ENCODE measurements at places on chromosomes 1 and 21. TPM values are rescaled to one million over a fixed set of nuclear protein-coding genes. Genes with fewer than 3 reads are reported as not detected.
A peak's percentile ranks its signal among the peaks of the same experiment; 100 is the strongest.

DNA sequence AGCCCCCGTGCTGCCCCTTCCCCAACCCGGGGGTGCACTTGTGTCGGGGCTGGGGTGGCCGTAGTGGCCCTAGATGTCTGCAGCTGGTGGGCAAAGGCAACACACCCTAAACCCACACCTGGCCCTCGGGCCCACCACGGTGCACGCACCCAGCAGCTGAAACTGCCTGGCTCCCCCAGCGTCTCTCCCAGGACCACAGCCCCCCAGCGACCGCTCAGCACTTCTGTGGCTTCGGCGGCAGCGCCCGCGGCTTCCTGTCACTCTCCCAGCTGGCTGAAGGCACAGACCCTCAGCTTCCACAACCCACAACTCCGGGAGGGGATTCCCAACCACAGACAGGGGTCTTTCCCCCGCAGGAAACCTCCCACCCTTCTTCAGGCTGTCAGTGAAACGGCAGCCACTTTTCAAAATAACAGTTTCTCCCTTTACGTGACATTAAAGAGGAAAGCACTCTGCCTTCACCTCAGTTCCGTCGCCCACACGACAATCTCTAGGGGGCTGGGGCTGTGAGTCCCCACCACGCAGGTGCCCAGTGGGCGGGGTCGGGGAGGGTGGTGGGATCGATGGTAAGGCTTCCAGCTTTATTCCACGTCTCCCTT is 40.7 kb upstream of the COL6A2 start:
- DNase-seq, result no peak

DNA sequence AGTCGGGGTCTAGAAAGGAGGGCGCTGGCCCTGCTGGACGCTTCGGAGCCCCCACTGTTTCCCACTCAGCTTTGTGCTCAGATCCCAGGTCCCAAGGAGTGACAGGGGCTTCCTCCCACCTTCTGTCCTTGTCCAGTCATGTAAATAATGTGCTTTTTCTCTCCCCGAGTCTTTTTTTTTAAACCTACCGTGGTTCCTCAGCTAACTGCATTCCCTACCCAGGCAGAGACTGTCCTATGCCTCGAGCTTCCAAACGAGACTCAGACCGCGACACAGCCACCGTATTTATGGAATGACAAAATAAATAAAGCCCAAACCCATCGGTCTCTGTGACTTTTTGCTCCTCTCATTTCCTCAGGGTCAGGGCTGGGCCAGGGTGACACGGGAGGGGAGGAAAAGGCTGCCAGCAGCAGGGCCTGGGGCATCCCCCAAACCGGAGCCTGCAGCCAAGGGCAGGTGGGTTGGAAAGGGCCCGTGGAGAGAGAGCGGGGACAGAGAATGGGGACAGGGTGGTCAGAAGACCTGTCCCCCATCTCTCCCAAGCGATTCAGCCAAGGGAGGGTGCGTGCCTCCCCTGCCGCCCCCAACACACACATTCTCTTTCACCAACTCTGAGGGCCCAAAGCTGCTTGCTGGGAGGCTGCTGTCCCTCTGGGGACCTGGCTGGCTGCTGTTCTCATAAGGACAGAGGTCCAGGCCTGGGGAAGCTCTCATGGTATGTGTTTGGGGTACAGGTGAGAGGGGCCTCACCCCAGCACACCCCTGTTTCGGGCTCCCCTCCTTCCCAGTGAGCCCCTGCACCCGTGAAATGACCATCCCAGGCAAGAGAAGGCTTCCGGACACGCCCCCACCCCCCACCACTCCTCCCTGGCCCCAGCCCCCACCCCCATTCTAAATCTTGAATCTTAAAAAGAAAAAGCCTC is 55.4 kb downstream of the KCNAB2 start:
- no peak for DNase-seq

DNA sequence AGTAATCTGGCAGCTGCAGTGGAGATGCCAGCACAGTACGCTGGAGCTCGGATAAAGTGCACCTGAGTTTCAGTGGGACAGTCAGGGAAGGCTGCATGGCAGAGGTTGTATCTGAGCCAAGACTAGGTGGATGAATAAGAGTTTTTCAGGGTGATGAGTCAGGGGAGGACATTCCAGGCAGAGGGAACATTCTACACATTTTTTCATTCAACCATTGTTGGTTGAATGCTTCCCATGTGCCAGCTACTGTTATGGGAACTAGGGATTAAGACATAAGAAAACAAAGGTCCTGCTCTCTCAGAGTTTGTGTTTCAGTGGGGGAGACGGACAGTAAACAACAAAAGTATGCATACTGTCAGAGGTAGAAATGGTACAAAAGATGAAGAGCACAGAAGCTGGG is 5.2 kb downstream of the LEPR start:
- no peak for DNase-seq

HPDL gene
- total RNA-seq, result 4.3 TPM

DNA sequence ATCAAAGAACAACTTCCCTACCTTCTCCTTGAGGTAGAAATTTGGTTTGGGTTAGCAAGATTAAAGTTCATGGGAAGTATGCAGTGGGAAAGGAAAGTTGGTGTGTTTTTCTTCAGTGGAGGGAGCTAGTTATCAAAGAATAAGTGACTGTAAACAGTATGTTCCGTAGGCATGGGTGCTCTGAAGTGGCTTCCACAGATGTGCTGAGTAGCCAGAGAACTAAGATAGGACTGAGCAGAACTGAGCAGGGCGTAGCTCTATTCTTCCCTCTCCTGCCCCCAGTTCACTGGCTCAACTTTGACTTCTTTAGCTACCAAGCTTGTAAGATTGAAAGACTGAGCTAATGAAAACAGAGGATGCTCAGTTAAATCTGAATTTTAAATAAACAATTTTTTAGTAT is 3.4 kb downstream of the ADCY10 start:
- no peak for DNase-seq

GRCh38 chr1:26692793-26693490 is 2.9 kb upstream of the ARID1A start:
- peak; percentile 72 for DNase-seq

GRCh38 chr1:100292711-100293110 is 26.7 kb downstream of the RTCA start:
- DNase-seq, result no peak

GRCh38 chr1:19812875-19813642 is 2.0 kb downstream of the RNF186 start:
- DNase-seq, result no peak

NTNG1 gene
- total RNA-seq, result 5.8 TPM

PADI1 gene
- total RNA-seq, result not detected

- no peak for DNase-seq
These were observed 3.0 kb downstream of the GGPS1 start for GRCh38 chr1:235331401-235331800.

BSND gene
- total RNA-seq, result 0.05 TPM

GRCh38 chr21:46000731-46001641 is 19.4 kb downstream of the COL6A1 start:
- DNase-seq, result no peak

ABCA4 gene
- total RNA-seq, result not detected

DNA sequence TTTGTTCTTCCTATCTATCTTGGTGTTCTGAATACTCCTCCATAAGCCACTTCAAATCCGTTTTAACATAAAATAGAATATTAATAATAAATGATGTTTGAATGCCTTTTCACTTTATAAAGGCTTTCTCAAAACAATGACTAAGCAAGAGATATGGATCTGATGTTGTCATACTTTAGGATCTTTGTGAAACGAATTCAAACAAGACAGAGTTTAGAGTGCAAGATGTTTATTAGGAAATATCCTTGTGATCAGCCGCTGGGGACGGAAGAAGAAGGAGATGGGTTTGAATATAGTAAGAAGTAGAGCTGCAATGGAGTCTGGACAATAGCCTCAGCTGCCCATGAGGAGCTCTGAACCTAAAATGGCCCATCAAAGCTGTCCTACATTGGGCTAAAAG is 351.8 kb downstream of the NEGR1 start:
- no peak for DNase-seq

GRCh38 chr21:45150638-45151131 is 76.3 kb downstream of the ADARB1 start:
- DNase-seq, result no peak

FUCA1 gene
- 10.7 TPM for total RNA-seq

- DNase-seq, result no peak
These were observed 22.5 kb downstream of the SLC45A1 start for GRCh38 chr1:8340448-8340847.
